ENCODE measurements at places on chromosomes 3 and 15.

DNA sequence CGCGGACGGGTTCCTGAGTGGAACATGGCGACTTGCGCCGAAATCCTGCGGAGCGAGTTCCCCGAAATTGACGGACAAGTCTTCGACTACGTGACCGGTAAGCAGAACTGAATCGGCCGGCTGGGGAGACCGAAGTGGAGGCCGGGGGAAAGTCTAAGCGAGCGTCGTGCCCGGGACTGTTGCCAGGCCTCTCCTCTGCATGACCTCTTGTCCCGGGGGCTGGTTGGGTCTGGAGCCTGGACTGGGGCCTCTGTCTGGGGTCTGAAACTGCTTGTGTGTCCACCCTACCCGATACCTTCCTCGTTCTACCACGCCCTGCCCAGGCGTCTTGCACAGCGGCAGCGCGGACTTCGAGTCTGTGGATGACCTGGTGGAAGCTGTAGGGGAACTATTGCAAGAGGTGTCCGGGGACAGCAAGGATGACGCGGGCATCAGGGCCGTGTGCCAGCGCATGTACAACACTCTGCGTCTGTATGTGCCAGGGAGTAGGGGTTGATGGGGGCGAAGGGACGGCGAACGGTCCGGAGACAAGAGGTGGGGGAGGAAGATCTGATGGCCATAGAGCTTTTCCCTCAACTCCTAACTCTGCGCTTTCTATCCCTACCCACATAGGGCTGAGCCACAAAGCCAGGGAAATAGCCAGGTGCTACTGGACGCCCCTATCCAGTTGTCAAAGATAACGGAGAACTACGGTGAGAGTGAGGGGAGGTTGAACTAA is at the start of gene ABCF3:
Gene ABCF3 (plus strand): TSS at position 16 of the 718 bp plus-strand sequence. CDS start 9 bp downstream, at position 25.
- no peak for DNase-seq

DNA sequence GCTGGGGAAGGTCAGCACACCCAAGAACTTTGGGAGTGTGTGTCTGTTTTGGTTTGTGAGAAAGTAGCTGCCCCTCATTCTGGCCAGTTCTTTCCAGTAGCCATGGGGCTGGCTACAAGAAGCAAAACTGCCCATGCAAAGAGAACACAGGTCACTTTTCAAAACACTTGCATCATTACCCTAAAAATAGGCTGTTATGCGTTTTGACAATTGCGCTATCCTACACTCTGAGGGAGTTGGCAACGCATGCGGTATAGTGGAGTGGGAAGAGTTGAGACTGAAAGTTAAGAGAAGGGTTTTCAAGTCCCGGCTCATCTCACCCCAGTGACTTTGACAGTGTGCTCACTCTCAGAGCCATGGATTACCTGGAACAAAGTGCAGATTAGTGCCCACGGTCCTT is 41.8 kb upstream of the MYZAP start:
- DNase-seq, result no peak

- no peak for DNase-seq
These were observed 18.0 kb upstream of the RAP2B start for GRCh38 chr3:153144071-153144470.

DNA sequence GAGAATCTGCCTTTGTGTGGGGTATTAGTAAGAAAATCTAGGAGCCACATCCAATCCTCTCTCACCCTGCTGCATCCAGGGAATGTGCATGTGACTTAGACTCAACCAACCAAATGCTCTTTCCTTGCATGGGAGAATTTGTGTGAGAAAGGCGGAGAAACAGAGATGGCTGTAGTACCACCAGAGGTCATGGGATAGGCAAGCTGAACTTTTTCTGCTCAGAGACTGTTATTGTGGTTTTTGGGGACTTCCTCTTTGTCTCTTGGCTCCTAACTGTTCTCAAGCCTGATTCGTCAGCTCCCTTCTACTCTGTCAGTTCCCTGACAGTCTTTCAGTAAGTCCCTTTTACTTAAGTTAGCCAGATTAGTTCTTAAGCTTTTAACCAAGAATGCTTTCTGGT is 2.6 kb upstream of the ZSCAN2 start:
- DNase-seq, result no peak
